Kidney glomerular epithelial cell (primary cell): ENCODE measurements at places on chromosomes 13 and 19.

- DNase-seq: no peak
Measured at GRCh38 chr19:31275068-31275334, 74.2 kb downstream of the TSHZ3 start.

DNA sequence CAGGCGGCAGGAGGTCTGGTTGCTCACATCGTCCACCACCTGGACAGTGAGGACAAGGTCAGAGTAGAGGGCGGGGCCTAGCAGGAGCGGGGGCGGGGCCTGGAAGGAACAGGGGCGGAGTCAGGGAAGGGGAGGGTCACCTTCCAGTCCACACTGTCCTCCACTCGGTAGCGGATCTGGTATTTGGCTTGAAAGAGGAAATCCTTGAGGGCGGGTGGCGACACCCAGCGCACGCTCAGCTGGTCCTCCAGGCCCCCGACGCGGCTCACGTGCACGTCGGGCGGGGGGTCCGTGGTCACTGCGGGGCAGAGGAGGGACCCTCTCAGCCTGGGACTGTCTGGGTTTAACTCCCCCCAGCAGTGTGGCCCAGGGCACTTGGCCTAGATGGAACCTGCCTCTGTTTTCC lies 8.2 kb downstream of the REX1BD start:
- no peak for DNase-seq

DNA sequence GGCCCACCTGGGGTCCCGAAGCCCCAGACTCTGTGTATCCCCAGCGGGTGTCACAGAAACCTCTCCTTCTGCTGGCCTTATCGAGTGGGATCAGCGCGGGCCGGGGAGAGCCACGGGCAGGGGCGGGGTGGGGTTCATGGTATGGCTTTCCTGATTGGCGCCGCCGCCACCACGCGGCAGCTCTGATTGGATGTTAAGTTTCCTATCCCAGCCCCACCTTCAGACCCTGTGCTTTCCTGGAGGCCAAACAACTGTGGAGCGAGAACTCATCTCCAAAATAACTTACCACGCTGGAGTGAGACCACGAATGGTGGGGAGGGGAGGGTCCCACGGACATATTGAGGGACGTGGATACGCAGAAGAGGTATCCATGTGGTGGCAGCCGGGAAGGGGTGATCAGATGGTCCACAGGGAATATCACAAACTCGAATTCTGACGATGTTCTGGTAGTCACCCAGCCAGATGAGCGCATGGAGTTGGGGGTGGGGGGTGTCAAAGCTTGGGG lies 1.0 kb upstream of the ICAM5 start:
- no peak for DNase-seq

DNA sequence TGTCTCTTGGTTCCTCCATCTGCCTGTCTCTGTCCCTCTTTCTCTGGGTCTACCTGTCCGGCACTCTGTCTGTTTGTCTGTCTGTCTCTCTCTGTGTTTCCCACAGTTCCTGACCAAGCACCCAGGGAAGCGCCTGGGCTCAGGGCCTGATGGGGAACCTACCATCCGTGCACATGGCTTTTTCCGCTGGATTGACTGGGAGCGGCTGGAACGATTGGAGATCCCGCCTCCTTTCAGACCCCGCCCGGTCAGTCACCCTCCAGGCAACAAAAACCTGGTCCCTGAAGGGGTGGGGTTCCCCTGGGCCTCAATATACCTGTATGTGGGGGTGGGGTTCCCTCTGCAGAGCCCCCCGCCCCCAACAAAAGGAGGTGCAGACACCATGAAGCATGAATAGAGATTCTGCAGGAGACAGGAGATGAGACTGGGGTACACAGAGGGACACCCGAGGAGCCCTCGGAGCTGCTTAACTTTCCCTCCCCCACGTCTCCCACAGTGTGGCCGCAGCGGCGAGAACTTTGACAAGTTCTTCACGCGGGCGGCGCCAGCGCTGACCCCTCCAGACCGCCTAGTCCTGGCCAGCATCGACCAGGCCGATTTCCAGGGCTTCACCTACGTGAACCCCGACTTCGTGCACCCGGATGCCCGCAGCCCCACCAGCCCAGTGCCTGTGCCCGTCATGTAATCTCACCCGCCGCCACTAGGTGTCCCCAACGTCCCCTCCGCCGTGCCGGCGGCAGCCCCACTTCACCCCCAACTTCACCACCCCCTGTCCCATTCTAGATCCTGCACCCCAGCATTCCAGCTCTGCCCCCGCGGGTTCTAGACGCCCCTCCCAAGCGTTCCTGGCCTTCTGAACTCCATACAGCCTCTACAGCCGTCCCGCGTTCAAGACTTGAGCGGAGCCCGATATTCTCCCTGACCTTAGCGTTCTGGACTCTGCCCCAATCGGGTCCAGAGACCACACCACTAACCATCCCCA lies 2.6 kb upstream of the CACNG7 start:
- no peak for DNase-seq

DNA sequence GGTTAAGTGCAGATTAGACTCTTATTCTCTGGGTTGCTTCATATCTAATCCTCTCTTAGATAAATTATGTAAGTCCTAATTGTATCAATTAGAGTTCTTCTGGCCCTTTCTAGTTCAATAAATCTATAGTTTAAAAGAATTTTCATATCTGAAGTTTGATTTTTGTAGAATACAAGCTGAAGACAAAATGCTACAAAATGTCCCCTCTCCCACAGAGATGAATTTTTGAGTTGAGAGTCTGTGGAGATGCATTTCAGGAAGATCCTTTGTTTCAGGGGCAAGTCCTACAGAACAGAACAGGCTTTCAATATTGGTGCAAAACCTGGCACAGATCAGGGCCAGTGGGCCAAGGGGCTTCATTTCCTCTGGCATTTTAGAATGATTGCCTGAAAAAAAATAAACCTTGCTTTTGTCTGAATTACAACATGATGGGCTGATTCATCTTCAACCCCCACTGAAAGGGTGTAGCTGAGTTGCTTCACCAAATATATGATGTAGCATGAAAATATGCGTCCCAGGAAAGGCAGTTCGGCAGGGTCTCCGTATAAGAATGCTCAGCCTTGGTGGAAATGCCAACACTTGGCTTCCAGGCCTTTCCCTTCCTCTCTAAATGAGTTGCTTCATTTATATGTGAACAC lies 6.4 kb upstream of the IPO5 start:
- DNase-seq: peak; percentile 61

- no peak for DNase-seq
Measured at GRCh38 chr13:72165276-72165675, 298.3 kb upstream of the DACH1 start.

DNA sequence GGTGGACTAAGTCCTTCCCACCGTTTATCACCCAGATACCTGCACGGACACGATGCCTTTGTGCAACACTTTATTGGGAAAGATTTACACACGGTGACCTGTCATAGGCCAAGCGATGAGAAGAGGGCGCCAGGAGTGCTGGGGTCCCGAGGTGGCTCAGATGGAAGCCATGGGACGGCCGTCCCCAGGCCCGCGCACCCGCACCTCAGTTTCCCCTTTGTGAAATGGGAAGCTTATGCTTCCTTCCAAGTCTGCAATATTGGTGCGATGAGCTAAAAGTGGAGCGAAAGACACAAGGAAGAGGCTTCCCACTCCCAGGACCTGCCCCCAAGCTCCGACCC lies 369 bp upstream of the TMC4 start:
- no peak for DNase-seq

GRCh38 chr13:29118471-29118870 lies 298.3 kb downstream of the MTUS2 start:
- DNase-seq: no peak

- no peak for DNase-seq
Measured at GRCh38 chr19:31109636-31110035, 239.6 kb downstream of the TSHZ3 start.
